CD4-positive, CD25-positive, alpha-beta regulatory T cell (primary cell): ENCODE measurements at places on chromosomes 7 and 10. TPM values are rescaled to one million over a fixed set of nuclear protein-coding genes. Genes with fewer than 3 reads are reported as not detected.

DNA sequence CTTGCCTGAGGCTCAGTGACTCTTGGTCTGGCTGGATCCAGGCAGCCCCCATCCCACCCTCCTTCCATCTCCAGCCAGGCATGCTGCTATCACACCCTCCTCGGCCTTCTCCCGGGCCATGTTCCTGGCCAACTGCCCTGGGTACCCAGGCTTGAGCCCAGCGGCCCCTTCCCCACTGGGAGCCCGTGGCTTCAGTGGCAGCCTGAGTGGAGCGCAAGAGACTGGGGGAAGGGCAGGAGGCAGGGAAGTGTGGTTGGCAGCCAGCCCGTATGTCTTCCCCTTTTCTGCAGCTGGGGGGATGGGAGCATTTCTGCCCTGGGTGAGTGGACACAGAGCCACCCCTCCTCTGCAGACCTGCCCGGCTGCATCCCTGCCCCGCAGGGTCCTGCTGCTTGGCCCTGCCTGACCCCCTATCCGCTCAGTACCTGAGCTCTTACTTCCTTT, 148.5 kb downstream of the ARHGAP22 start:
- no peak for DNase-seq

- no peak for DNase-seq
Observed at GRCh38 chr10:92242910-92243671, 47.8 kb downstream of the CPEB3 start.

DNA sequence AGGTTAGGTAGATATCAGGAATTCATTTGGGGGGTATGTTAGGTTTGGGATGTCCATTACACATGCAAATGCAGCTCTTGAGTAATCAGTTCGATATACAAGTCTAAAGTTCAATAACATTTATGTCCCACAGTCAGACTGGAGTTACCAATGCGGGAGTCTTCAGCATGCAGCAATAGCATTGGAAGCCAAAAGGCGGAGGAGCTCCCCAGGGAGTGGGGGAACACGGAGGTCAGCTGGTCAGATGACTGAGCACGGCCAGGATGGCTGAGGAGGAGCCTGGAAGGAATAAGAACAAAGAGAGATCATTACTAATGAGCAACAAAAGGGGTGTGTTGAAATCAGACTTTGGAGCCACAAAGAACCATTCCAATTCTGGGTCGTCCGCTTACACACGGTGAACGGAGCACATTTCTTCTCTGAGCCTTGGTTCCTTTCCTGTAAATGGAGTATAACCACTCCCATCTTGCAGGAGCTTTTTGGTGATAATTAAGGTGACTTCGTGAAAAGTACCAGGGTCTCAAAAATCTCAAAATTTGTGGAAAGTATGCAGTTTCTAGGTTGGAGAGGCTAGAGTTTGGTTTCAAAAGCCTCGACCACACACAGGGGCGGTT, 478 bp upstream of the ZNF22 start:
- no peak for DNase-seq

DNA sequence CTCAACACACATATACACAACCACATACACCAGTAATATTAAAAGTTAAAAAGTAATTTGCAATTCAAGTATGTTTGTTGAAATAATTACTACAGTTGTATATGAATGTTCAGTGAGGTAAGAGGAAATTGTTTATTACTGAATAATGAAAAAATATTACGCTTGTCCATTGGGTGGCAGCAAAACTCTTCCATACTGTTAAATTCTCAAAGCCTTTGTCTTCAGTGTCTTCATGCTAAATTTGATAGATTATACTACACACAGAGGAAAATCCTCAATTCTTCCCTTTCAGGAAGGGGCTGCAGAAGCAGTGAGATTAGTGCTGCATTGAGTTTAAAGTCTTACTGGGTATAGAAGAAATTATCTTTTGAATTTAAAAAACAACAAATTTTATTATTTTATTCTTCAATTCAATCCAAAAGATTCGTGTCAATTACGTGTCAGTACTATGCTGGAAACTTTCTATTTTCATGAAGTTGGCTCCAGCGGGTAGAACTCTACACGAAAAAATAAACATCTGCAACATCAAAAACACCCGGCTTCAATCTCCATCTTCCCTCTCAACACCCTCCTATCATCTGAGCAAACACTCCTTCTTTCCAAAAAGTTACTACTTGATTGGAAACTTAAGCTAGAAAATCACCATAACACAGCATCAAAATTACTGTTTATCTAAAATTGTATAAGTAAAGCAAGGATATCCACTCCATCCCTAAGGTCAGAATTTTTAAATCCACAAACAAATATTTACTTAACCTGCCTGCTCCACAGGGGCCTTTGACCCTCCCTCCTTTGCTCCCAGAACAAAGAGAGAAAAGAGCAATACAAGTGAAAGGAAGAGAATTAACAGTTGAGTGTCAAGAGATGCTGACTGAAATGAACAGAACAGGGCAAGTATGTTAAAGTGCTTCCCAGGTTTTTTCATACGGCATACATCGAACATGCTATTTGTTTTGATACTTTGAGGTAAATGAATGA, 37.0 kb upstream of the TES start:
- peak; percentile 77 for DNase-seq

DNA sequence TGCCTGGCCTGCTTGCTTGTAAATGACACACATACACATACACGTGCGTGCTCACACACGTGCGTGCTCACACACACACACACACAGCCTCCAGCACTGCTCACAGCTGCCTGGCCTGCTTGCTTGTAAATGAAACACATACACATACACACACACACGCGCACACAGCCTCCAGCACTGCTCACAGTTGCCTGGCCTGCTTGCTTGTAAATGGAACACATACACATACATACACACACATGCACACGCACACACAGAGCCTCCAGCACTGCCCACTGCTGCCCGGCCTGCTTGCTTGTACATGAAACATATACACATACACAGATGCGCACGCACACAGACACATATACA, 397.2 kb downstream of the PLXNA4 start:
- DNase-seq, result no peak

- no peak for DNase-seq
Observed at GRCh38 chr7:35416568-35416967, 162.7 kb upstream of the TBX20 start.

GRCh38 chr10:66167816-66168215, 758.0 kb upstream of the LRRTM3 start:
- DNase-seq, result no peak

DNA sequence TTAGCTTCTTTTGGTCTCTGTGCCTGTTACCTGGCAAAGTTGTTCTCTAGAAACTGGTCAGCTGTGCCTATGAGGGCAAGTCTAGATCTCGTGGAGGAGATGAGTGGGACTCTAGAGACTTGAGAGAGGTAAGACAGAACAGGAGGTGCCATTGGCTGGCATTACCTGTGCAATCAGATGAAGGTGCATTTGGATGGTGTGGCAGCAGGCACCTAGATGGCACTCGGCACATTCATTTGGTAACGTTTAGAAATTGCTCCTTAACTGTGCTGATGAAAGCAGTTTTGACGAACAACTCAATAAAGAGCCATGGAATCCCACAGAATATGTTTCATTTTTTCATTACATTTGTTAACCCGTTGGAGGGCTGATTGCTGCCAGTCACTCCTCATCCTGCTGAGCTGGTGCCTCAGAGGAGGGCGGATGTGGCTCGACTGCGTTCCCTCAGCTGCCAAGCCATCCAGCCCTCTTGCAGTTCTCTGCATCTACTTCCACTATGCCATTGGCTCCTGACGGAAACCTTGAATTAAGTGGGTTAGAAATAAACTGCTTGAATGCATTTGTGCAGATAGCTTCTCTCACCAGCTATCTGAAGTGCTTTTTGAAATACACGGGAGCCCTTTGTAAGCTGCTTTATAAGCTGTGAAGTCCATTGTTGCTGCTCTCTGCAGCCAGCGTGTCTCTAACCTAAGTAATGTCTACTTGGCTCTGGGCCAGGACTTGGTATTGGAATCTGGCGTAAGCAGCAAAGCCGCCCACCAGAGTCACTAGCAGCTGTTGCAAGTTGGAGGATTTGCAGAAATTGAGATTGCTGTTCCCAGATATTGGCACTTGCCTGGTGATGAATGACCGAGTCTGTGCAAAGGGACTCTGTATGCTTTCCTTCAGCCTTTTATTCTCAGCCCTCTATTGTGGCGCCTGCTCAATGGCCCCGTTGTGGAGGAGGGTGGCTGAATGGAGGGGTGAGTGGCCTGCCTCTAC, 87.4 kb downstream of the LRRC4 start:
- no peak for DNase-seq

GRCh38 chr10:128035557-128035973, 90.7 kb downstream of the MKI67 start:
- peak; percentile 47 for DNase-seq

DNA sequence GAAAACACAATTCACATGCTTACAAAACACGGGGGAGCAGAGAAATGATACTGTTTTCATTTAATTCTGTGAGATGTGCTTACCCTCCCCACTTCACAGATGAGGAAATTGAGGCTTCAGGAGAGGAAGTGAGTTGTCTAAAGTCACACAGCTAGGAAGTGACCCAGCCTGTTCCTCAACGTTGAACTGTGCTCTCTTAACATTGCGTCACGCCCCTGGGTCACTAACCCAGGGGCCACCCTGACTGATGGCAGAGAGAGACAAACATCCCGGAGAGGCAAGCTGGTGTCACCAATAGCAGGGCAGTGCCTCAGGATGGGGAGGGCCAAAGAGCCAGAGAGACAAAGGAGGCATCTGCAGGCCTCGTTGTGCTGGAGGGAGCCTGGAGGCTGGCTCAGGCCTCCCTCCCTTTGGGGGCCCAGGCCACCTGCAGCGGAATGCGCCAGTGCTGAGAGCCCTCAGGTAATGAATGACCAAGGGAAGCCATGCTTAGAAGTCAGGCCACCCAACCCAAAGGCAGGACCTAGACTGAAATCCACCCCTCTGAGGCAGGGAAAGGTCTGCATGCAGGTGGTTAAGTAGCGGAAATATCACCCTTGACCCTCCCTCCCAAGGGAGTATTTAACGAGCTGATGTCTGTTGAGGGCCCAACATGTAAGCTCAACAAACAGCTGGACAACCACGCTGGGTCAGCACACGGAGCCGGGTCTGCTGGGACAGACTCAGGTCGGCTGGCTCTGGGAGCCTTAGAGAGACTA, 81.3 kb downstream of the C10orf105 start:
- peak; percentile 9 for DNase-seq

- no peak for DNase-seq
Observed at GRCh38 chr7:13743226-13743625, 246.2 kb downstream of the ETV1 start.

GRCh38 chr7:147089051-147089461, 972.5 kb downstream of the CNTNAP2 start:
- DNase-seq, result no peak

GRCh38 chr7:32533276-32534029, 38.2 kb downstream of the AVL9 start:
- no peak for DNase-seq

DNA sequence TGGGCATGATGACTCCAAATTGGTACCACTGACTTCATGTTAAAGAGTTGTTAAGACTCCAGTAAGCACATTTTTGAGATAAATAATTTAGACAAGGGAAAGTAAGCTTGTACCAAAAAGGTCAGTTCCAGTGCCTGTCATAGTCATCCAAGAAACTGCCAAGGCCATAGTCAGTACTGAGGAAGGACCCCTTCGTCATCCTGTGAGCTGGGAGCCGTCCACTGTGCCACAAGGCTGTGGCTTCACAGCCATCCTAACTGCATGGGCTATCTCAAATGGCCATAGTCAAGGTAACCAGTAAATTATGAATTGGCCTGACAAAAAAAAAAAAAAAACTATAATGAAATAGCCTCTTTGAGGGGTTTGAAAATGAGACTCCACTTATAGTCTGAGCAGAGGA, 207.2 kb downstream of the C7orf25 start:
- no peak for DNase-seq

- DNase-seq, result peak; percentile 46
Observed at GRCh38 chr7:144437370-144438191, 34.1 kb upstream of the NOBOX start.

DNA sequence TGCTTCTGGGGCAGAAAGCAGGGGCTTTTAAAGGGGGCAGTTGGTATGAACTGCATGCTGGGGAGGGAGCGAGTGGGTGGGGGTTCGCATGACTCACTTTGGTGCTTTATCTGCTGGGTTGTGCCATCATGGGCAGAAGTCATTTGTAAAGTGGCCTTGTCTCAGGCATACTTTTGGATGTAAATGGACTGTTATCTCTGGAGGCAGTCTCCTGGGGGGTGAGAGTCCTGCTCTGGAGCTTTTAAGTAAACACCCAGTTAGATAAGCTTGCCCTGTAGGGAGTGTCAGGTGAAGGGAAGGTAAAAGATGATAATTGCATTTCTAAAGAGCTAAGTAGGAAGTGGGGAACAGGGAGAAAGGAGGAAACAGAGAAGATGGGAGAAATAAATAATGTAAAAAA, 1.6 kb upstream of the GSTO1 start:
- no peak for DNase-seq

The AGMO gene
- total RNA-seq, result not detected

The ITPRID1 gene
- total RNA-seq, result not detected

The KCNMA1 gene
- not detected for total RNA-seq

The TOMM7 gene
- total RNA-seq, result 414 TPM
